Germinal center (tissue), 1 donor: ENCODE measurements at places on chromosomes 16 and 17.
A peak's percentile ranks its signal among the peaks of the same experiment; 100 is the strongest.

GRCh38 chr16:85570213-85570734 is 42.8 kb upstream of the GSE1 start:
- DNase-seq: no peak

DNA sequence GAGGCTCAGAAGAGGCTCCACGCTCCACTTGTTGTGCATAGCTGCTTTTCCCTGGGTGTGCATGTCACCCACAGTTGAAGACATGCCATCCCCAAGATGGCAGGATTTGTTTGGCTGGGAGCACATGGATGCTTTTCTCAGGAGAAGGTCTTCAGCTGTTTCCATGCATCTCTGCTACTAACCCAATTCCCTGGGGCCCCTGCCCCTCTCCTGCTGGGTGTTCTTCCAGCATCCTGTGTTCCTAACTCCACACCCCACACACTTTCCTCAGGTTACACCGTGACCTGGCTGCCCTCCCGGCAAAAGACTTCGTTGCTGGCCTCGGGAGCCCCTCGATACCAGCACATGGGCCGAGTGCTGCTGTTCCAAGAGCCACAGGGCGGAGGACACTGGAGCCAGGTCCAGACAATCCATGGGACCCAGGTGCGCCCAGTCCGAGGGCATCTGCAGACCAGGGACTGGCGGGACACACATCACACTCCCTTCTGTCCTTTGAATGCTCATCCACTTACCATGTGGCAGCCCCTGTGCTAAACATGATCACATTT is 21.5 kb downstream of the ITGAL start:
- DNase-seq: no peak

- DNase-seq: no peak
Measured at GRCh38 chr17:40510328-40510648, 8.9 kb upstream of the TNS4 start.

GRCh38 chr16:66549284-66550131 is at the start of gene TK2:
TK2 (minus strand) TSS chr16:66550122; CDS start chr16:66550061, 61 bp downstream.
- DNase-seq: peak; percentile 62

- DNase-seq: no peak
Measured at GRCh38 chr16:88381820-88382451, 823 bp upstream of the ZNF469 start.

- no peak for DNase-seq
Measured at GRCh38 chr17:45976755-45977505, 22.1 kb upstream of the STH start.

- DNase-seq: no peak
Measured at GRCh38 chr16:1713331-1713730, 7.3 kb downstream of the MAPK8IP3 start.

GRCh38 chr16:53055541-53056391 is 975 bp downstream of the CHD9 start:
- DNase-seq: peak; percentile 26

GRCh38 chr16:81515281-81515680 is 70.7 kb downstream of the CMIP start:
- DNase-seq: no peak

GRCh38 chr16:10849736-10850477 is 27.1 kb upstream of the CIITA start:
- DNase-seq: no peak

DNA sequence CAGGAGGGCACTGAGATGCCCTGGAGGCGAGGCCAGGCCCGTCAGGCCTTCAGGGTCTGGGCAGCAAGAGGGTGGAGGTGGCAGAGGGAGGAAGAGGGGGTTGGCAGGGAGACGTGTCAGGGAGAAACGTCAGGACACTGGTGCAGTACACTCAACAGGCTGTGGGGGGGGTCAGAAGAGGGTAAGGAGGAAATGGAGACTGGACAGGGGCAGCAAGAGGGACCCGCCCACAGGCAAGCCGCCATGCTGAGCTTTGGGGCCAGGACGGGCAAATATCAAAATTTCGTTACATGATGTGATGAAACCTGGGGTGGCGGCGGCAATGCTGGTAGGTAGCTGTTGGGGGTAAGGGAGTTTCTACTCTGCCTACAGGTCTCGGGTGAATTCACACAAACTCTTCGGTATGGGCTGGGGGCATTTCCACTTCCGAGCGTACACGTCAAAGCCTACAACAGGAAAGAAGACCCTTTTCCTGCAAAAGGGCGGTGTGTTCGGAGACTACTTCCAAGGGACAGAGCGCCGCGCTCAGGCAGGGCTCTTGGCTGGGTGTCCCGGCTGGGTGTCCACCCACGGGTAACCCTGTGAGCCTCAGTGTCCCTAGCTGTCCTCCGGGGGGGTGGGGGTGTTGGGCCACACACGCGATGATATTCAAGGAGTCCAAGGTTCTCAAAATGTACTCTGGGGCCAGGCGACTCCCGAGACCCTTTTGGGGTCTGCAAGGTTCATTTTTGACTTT is 43.3 kb upstream of the ATP2A3 start:
- no peak for DNase-seq

DNA sequence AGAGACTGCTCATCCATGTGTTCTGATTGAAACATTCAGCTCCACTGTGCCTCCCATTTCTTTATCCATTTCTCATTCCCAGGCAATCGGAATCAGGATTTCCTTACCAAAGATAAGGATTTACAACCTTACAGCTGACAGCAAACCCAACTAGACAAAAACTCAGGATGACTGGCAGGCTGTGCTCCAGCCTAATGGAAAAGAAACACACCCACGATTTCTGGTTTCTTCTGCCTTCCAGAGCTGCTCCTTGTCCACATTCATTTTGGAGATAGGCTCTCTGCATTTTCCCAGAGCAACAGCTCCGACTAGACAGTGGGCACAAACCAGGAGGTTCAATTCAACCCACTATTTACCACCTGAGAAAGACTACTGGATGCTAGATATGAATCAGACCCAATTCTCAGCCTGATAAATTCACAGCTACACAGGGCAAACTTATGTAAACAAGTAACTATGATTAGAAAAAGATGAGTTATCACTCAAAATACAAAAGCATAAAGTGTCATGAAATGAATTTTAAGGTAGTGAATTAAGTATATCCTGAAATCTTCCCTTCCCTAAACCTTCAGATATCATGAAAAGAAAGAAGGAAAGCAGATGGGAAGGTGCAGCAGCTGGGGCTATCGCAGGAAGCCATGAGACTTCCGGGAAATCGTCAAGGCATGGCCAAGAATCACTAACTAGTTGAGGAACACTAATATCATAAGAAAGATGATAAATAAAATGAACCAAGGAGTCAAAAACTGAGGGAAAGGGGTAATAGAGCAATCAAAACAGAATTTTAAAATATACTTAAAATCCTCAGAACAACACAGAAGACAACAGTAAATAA is 44.8 kb upstream of the CLEC18B start:
- DNase-seq: no peak

- no peak for DNase-seq
Measured at GRCh38 chr16:86249631-86250030, 260.7 kb upstream of the FOXF1 start.

DNA sequence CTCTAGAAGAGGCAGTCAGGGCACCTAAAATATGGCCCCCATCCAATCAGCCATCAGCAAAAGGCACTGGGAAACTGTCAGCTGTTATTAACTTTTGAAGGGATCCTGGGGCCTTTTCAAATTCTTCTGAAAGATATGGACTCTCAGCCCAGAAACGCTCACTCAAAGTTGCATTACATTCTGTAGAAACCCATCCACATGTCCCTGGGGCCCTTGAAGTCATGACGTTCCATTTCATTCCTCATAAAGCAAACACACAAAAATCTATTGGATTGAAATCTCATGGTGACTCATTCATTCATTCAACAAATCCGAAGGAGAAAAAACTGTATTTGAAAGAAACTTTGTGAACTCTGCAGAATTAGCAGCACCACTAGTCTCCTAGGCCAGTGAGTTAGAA is 215.3 kb downstream of the C16orf95 start:
- DNase-seq: no peak

- no peak for DNase-seq
Measured at GRCh38 chr16:84973776-84974523, 37.4 kb downstream of the ZDHHC7 start.

GRCh38 chr17:13753154-13753553 is 151.4 kb upstream of the HS3ST3A1 start:
- DNase-seq: no peak

- no peak for DNase-seq
Measured at GRCh38 chr17:44543213-44543904, 13.9 kb upstream of the FZD2 start.

GRCh38 chr16:66503030-66503429 is 46.9 kb downstream of the TK2 start:
- no peak for DNase-seq

DNA sequence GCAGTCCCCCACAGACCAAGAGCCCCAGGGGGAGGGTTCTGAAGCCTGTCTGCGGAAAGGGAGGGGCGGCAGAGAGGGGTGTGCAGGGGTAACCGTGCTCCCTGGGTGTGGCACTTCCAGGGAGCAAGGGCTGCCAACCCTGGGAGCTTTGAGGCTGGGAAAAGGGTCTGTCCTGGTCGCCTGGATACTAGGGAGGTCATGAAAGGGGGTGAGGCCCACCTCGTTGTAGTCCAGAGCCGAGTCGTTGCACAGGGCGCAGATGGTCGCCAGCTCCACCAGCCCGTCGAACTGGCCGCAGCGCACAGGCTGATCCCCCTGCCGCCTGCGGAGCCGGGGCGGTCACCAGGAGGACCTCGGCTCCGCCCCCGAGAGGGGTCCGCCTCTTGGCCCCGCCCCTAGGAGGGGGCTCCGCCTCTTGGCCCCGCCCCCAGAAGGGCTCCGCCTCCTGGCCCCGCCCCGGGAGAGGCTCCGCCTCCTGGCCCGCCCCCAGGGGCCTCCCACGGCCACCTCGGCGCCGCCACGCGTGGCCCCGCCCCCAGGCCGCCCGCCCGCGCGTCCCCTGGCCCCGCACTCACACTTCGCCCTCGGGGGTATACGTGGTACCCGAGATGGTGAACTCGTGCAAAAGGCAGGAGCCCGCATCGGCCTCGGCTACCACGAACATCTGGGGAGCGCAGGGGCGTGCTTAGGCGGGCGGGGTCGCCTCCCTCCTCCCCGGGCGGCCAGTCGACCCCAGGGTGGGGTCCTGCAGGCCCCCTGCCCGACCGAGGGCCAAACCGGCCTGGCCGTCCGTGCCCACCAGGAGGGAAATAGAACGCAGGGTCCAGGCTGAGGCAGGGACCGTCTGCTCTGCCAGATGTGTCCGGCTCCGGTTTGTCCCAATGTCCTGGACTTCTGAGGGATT is 19.5 kb downstream of the ATP2A3 start:
- DNase-seq: peak; percentile 67

DNA sequence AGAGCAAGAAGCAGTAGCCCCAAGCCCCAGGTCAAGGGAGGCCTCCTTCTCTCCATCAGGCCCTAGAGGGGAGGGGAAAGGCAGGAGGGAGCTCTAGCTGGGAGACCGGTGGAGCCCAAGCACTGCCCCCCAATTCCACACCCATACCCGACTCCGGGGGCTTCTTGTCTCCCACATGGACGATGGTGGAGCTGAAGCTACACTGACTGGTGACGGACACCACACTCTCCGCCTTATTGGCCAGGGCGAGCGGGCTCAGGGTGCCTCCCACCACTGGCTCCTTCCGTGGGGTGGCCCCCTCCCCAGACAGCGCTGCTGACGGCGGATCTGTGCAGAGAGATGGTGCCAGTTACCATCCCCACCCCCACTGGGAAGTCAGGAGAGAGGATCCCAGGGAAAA is 6.4 kb downstream of the PER1 start:
- DNase-seq: no peak

DNA sequence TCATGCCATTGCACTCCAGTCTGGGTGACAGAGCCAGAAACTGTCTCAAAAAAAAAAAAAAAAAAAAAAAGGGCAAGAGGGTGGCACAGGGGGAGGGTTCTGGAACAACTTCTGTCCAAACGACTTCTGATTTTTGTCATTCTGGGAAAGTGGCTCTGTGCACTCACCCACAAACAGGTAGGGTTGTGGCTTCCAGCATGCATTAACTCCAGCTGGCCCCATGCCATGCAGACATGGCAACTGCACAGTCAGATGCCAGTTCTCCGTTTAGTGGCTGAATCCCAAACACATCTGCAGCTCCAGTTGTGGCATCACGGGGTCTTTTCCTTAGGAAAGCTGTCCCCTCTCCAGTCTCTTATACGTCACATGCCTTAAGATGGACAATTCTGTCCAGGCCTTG is 30.3 kb downstream of the B4GALNT2 start:
- no peak for DNase-seq

DNA sequence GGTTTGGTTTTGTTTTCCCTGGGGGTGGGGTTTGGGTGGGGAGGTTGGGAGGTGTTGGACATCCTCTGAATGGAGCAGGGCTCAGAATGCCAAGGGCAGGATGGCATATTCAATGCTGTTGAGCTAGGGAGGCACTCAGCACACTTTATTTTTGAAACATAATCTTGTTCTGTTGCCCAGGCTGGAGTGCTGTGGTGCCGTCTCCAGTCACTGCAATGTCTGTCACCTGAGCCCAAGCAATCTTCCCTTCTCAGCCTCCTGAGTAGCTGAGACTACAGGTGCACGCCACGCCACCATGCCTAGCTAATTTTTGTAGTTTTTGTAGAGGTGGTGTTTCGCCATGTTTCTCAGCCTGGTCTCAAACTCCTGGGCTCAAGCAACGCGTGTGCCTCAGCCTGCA is 186.1 kb downstream of the RPTOR start:
- DNase-seq: no peak

- DNase-seq: no peak
Measured at GRCh38 chr17:39221572-39221971, 4.2 kb downstream of the STAC2 start.

- DNase-seq: no peak
Measured at GRCh38 chr17:79255456-79255855, 180.8 kb downstream of the ENGASE start.

DNA sequence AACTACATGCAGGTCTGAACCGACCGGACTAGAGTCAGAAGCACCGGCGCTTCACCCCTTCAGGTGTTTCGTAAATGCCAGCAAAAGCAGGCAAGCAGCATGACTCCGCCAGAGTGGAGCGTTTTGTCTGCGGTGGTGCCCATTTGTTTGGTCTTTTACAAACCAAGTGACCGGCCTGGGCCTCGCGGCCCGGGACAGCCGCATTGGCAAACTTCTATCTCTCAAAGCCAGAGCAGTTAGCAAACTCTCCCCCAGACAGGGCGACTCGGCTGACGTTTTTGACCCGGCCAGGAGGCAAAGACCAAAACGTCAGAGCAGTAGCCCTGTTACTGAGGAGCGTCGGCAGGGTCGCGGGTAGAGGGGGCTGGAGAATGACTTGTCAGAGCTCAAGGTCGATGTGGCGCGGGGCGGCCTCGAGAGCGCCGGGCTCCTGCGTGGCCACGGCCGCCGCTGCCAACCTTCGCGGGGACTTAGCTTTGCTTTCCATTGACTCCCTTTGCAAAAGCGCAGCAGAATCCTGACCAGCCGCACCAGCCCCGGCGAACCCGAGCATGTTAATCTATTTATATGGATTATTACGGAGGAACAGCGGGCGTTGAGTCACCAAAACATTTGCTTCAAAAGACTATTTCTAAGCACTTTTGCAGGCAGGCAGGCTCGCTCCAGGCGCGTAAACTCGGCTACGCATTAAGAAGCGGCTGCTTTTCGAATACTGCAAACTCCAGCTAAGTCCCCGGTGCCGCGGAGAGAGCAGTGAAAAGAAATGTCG is 763 bp upstream of the SOX9 start:
- peak; percentile 35 for DNase-seq
